ENCODE measurements at places on chromosomes 5 and 9.

- DNase-seq: no peak
These were observed 157.0 kb upstream of the NTRK2 start for GRCh38 chr9:84512493-84512892.

GRCh38 chr9:253539-253938, 38.9 kb downstream of the DOCK8 start:
- no peak for DNase-seq

GRCh38 chr5:136011414-136012001, 17.3 kb upstream of the TGFBI start:
- DNase-seq: no peak

DNA sequence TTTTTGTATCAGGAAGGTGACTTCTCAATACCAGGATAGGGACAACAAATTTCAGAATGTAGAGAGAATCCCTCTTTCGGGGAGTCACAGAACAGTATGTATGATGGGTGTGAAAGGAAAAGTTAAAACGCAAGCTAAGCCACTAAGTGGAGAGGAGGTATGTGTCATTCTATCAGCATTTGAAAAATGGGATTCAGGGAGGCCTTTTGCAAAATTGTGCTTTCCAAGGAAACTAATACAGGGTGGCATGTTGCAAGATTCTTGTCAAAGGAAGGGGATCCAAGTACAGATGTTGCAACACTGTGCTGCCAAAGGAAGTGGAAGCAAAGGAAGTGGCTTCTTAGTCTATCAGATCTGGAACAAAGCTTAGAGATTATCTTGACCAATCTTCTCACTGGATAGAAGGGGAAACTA, 12.6 kb upstream of the TNIP1 start:
- DNase-seq: no peak

DNA sequence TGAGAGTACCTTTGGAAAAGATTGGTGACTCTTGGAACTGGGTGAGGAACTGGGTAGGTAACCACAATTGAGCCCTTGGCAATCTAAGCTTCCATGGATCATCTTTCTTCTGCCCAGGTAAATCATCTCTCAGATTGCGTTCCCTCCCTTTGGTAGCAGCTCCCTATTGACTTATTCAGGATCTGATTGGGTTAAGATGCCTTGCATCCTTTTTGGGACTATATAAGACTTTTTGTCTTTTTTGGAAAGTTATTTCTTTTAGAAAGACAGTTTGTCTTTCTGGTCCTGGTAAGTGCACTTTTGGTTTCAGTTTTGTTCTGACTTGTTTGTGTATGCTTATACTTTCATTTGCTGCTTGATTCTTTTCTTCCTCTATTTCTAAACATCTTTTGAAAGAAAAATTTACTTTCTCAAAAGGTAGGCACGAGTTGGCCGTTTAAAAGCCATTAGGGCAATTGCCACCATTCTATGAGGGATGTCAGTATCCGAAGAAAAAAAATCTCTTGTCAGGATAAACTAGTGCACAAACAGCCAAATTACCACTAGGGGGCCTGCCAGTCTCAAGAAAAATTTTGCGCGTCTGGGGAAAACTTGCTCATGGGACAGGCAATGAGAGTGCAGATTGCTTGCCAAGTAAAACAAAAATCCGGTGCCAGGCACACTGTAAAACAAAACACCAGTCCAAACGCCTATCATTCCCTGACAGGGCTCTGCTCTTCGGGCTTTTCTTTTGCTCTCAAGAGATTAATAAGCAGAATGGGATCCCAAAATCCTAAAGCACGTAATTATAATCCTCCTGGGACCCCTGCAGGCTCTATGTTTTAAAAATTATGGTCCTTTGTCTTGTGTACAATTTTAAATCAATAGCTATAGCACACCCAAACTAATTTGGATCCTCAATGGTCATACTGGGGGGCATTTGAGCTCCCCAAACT, 12.8 kb downstream of the OR1J1 start:
- peak; percentile 15 for DNase-seq

- DNase-seq: no peak
These were observed 1.3 kb upstream of the TBC1D2 start for GRCh38 chr9:98256756-98257155.

Measured in NCI-H1930 (cell line).